ENCODE measurements at places on chromosomes 13 and 19. TPM values are rescaled to one million over a fixed set of nuclear protein-coding genes. Genes with fewer than 3 reads are reported as not detected.

DNA sequence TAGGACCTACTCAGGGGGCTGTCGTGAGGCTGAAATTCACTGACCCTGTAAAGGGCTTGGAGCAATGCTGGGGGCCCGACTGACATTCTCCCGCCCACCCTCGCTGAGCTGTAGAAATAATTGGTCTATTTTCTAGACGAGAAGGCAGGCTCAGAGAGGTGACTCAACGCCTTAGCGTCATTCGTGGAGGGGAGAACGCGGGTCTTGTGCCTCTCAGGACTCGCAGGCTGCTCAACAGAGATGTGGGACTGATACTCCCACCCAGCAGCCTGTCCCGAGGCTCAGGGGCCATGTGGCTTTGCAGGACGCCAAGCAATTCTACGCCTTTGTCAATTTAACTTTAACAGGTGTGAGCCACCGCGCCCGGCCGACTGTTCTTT, 23.6 kb upstream of the ASPDH start:
- no peak overlapping the region for H3K27ac ChIP-seq
- no peak overlapping the region for H3K4me3 ChIP-seq
- DNase-seq: no peak
- H3K4me1 ChIP-seq: no peaks in the 10 kb centered on the region
- no peaks in the 10 kb centered on the region for H3K27me3 ChIP-seq

- DNase-seq: no peak
- no peak overlapping the region for H3K27ac ChIP-seq
- peaks cover 26% of the 10 kb centered on the region for H3K4me1 ChIP-seq
Observed at GRCh38 chr13:33639626-33640080, 178.3 kb upstream of the RFC3 start.

DNA sequence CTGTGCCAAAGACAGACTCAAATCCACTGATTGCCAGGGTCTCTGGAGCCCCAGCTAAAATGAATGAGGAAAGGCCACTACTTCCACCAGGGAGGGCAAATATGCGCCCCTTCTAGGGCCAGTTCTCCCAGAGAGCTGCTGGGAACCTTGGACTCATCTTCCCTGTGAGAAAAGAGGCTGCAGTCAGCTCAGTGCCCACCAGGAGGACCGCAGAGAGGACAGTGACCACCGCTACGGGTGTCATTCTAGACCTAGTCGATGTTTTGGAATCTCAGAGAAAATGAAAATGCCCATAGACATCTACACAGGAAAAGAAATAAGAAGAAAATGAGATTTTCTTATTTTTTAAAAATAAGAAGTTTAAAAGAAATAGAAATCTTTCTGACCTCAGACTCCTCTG, 235.1 kb downstream of the UQCRFS1 start:
- H3K27me3 ChIP-seq: no peaks in the 10 kb centered on the region
- no peak for DNase-seq
- no peaks in the 10 kb centered on the region for H3K36me3 ChIP-seq
- no peak overlapping the region for H3K27ac ChIP-seq

DNA sequence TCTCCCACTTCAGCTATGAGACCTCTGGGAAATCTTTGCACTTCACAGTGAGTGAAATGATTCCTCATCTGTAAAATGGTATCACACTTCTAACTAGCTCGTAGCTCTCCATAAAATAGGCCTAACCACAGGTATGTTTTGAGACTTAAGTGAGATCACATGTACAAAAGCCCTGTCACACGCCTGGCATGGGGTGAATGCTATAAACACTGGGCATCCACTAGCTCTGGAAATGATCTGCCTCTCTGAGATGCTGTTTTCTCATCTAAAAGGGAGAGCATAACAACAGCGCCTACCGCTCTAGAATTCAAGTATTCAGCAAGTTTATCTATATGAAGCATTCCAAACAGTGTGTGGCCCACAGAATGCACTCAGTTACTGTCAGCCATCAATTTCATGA, 2.2 kb downstream of the AKT2 start:
- no peaks in the 10 kb centered on the region for H3K27me3 ChIP-seq
- DNase-seq: no peak
- H3K36me3 ChIP-seq: no peaks in the 10 kb centered on the region
- peaks cover 45% of the 10 kb centered on the region for H3K4me1 ChIP-seq
- H3K4me3 ChIP-seq: peak overlapping the region; percentile 22

GRCh38 chr13:42880056-42880605, 98.7 kb downstream of the FAM216B start:
- H3K27me3 ChIP-seq: no peaks in the 10 kb centered on the region
- H3K4me1 ChIP-seq: peaks cover 51% of the 10 kb centered on the region
- no peak for DNase-seq
- H3K27ac ChIP-seq: no peak overlapping the region

DNA sequence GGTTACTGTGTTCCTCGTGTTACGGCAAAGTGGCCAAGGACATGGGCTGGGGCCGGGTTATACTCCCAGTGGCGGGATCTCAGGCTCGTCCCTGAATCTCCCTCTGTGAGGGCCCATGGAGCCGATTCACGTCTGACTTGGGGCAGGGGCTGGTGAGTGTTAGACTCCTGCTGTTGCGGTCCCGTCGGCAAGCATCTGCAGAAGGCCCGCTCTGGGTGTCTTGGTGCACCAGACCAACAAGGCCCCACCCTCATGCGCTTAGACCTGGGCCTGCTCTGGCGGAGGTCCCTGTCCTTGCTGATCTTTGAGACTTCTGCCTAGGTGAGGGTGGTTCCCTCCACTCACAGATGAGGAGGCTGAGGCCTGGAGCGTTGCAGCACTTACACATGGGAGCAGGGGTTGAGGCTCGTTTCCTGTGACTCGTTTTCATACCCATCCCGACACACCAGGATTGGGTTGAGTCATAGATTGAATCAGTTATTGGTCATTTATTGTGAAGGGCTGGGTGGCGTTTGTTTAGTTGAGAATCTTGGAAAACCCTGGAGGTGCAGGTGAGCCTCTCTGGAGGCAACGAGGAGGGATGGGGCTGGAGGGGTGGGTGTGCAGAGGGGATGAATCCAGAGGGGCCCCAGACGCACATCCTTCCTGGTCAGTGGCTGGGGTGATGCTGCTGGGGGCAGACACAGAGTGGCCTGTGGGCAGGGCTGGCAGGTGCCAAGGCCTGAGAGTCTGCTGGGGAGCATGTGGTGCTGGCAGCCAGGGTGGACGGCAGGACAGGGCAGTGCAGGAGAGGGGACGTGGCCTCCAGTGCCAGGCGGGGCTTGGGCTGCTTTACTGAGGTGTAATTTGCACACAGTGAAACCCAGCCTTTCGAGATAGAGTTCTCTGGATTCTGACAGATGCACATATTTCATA, 4.6 kb downstream of the EPN1 start:
- DNase-seq: no peak
- H3K27me3 ChIP-seq: no peaks in the 10 kb centered on the region
- peaks cover 27% of the 10 kb centered on the region for H3K4me1 ChIP-seq
- no peak overlapping the region for H3K27ac ChIP-seq
- H3K36me3 ChIP-seq: peaks cover 15% of the 10 kb centered on the region
- H3K4me3 ChIP-seq: no peak overlapping the region

GRCh38 chr19:40317338-40317737, 30.9 kb downstream of the C19orf47 start:
- peaks cover 6% of the 10 kb centered on the region for H3K4me1 ChIP-seq
- DNase-seq: no peak
- no peak overlapping the region for H3K4me3 ChIP-seq

DNA sequence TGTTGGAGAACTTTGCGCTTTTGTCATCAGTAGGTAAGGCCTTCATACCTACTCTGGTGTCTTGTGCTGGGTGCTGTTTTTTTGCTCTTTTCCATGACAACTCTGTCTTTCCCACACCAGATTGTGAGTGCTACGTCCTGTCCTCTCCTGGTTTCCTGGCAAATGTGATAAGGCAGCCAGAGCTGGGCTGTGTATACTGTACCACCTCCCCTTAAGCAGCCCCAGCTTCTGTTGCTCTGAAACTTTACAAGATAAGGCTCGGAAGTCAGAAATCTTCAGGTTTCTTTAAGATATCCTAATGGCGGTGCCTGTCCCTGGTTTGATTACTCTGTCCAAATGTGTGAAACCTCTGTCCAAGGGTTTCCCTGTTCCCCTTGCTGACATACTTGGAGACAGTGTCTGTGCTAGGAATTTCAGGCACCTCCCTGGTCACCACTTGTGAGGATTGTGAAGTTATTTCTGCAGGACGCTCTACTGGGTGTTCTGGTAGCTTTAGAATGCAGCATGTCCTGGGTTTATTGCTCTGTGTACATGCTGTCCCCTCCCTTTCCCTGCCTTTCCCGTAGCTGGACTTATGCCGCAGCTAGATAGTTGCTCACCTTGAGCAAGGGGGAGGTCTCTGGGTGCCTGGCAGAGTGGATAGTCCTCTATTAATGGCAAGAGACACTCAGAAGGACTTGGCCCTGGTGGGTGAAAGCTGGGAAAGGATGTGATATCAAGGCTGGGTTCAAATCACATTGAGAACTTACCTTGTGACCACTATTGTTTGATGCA, 7.0 kb downstream of the ZNF749 start:
- no peaks in the 10 kb centered on the region for H3K4me1 ChIP-seq
- no peak overlapping the region for H3K4me3 ChIP-seq
- H3K27me3 ChIP-seq: no peaks in the 10 kb centered on the region
- peaks cover 60% of the 10 kb centered on the region for H3K36me3 ChIP-seq
- H3K27ac ChIP-seq: no peak overlapping the region
- DNase-seq: no peak

DNA sequence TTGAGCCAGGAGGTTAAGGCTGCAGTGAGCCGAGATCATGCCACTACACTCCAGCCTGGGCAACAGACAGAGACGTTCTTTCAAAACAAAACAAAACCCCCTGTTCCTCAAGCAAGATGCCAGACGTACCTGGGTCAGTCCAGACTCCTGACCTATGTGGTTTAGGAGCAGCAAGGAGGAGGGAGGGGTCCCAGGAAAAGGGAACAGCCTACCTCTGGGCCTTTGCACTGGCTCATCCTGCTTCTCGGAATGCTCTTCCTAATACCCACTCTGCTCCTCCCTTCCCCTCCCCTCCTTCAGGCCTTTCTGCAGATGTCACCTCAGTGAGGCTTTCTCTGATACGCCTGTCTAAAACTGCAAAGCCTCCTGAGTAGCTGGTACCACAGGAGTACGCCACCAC, 9.5 kb downstream of the RINL start:
- no peak overlapping the region for H3K27ac ChIP-seq
- no peak for DNase-seq
- no peak overlapping the region for H3K4me3 ChIP-seq

DNA sequence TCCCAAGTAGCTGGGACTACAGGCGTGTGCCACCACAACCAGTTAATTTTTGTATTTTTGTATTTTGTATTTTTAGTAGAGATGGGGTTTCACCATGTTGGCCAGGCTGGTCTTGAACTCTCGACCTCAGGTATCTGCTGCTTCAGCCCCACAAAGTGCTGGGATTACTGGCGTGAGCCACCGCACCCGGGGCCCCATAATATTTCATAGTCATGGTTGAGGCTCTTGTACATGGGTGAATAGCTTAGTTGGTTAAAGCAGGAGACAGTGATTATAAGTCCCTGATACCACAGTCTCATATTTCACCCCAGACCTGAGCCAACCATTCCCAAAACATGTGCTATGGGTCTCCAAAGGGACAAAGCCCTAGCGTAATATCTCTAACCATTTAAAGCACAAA, 26.1 kb downstream of the MBNL2 start:
- peak; percentile 59 for DNase-seq
- peaks cover 87% of the 10 kb centered on the region for H3K4me1 ChIP-seq
- no peaks in the 10 kb centered on the region for H3K27me3 ChIP-seq
- H3K36me3 ChIP-seq: no peaks in the 10 kb centered on the region
- no peak overlapping the region for H3K4me3 ChIP-seq
- peak overlapping the region; percentile 85 for H3K27ac ChIP-seq

DNA sequence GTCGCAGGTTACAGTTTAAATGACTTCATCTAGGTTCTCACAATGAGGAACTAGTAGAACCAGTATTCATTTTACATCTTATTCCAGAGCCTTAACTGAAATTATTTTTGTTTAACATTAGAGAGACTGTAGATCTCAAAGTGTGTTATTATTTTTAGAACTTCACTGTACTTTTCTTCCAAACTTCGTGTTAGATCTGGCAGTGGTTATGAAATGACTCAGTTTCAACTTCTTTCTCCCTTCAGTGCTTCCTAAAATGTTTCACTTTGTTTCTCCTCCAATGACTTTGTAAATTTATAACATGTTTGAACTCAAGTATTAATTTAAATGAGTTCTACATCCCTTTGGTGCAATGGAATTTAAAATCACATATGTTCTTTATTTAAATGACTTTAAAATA, 139.3 kb downstream of the PCDH9 start:
- H3K4me3 ChIP-seq: no peak overlapping the region
- no peak for DNase-seq
- no peaks in the 10 kb centered on the region for H3K36me3 ChIP-seq
- H3K4me1 ChIP-seq: peaks cover 4% of the 10 kb centered on the region

- H3K27ac ChIP-seq: peak overlapping the region; percentile 87
- H3K36me3 ChIP-seq: peaks cover 11% of the 10 kb centered on the region
- peak overlapping the region; percentile 92 for H3K4me3 ChIP-seq
- H3K27me3 ChIP-seq: no peaks in the 10 kb centered on the region
Observed at GRCh38 chr19:36773223-36773579, 594 bp upstream of the ZNF850 start.

DNA sequence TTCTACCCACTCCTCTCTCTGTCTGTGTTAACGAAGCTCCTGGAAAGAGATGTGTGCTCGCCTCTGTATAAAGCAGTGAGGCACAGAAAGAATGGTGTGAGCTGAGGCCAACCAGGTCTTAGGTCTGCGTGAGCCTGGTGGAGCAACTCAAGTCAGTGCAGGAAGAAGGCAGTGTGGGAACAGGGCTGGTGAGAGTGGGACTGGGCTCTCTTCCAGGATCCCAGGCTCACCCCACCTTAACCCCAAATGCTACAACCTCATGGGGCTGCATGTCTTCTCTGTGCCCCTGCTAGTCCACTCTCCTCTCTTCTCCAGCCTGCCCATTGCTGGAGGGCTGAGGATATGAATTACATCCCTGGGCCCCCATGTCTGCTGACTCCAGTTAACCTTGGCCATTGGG, 127.4 kb downstream of the DCT start:
- no peak for DNase-seq
- H3K27ac ChIP-seq: no peak overlapping the region
- no peaks in the 10 kb centered on the region for H3K27me3 ChIP-seq
- H3K4me3 ChIP-seq: no peak overlapping the region

ZNF136 gene
- 10.4 TPM for total RNA-seq

ADGRE2 gene
- total RNA-seq: not detected

TGFBR3L gene
- total RNA-seq: 2.6 TPM

NDUFA11 gene
- total RNA-seq: 253 TPM

KLK3 gene
- not detected for total RNA-seq

ELAVL3 gene
- not detected for total RNA-seq
